ENCODE measurements at places on chromosomes 12 and 14. TPM values are rescaled to one million over a fixed set of nuclear protein-coding genes. Genes with fewer than 3 reads are reported as not detected.

The SCN8A gene
- total RNA-seq, result 0.14 TPM

DNA sequence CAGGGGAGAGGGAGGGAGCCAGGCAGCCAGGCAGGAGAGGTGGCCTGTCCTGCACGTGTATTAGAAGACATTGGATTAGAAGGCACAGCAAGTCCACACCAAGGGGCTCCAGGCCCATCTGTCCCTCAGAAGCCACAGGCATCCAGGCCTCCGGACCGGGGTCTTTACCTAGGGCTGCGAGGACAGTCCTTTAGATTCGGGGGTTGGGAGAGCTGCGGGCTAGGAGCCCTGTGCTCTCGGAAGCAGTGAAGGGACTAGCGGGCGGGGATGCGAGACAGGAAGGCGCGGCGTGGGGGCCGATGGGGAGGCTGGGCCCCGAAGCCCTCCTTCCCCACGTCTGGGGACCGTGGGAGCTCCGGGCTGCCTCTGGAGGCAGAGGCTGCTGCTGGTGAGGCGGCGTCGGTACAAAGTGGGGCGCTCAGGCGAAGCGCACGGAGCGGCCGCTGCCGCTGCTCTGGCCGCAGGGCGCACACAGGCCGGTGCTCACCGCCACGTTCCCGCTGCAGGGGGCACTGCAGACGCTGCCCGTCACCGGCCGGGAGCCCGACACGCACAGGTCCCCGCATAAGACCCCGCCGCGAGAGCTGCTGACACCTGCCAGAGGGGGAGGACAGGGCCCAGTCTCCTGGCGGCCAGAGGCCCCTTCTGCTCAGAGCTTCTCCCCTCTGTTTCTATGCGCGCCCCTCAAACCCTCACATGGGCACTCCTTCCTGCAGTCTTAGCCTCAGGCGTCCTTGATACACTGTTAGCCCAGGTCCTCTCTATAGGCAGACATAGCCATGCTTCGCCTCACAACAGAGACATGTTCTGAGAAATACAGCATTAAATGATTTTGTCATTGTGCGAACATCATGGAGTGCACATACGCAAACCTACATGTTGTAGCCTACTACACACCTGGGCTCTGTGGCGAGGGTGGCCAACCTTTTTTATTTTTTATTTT is 17.3 kb downstream of the KRT7 start:
- no peaks in the 10 kb centered on the region for H3K36me3 ChIP-seq
- H3K4me1 ChIP-seq, result peaks cover 13% of the 10 kb centered on the region
- H3K27me3 ChIP-seq, result peaks cover 13% of the 10 kb centered on the region
- H3K4me3 ChIP-seq, result no peak overlapping the region

The HOXC9 gene
- not detected for total RNA-seq

The SMOC1 gene
- not detected for total RNA-seq

The KRT6C gene
- not detected for total RNA-seq

The SERPINA12 gene
- total RNA-seq, result not detected

DNA sequence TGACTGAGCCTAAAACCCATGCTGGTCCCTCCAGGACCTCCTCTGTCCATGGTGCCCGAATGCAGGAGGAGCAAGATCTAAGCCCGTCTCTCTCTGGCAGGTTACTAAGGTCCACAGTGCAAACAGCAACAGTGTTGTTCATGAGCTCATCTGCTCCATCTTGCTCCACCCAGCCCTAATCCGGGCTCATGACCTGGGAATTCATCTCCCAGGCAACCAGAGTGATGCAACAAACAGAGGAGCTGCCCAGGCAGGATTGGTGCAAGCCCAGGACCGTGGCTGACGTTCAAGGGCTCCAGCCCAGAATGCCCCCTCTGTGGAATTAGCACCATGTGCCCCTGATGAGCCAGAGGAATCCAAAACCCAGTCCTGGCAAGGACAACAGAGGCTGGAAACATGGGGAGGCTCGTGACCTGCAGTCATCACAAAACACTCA is 29.9 kb downstream of the HSPB8 start:
- no peaks in the 10 kb centered on the region for H3K36me3 ChIP-seq
- H3K4me3 ChIP-seq, result no peak overlapping the region
- H3K4me1 ChIP-seq, result no peaks in the 10 kb centered on the region
- no peak overlapping the region for H3K27ac ChIP-seq

The PTCSC3 gene
- total RNA-seq, result not detected

DNA sequence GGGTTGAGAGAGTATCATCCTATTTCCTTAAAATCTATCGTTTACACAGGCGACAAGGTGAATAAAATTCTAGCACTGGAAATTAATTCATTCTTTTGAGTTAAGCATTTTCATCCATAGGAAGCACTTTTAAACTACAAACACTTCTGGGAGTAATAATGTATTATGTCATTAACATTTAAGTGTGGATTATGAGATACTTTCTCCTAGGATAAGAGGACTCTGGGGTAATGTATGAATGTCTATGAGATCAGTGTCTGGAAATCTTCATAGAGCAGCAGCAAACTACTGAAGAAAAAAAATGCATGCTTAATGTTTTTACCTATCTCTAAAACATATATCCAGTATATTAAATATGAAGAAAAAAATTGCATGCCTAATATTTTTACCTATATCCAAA is 86.9 kb downstream of the EPS8 start:
- no peak overlapping the region for H3K27ac ChIP-seq
- H3K4me3 ChIP-seq, result no peak overlapping the region
- H3K4me1 ChIP-seq, result no peaks in the 10 kb centered on the region
- no peaks in the 10 kb centered on the region for H3K27me3 ChIP-seq

The REC8 gene
- 105 TPM for total RNA-seq

The FOXN4 gene
- total RNA-seq, result not detected

The TEDC1 gene
- total RNA-seq, result 108 TPM

Data from CD4-positive, alpha-beta T cell (primary cell).